Effector CD4-positive, alpha-beta T cell (primary cell): ENCODE measurements at places on chromosomes 6 and 20.

DNA sequence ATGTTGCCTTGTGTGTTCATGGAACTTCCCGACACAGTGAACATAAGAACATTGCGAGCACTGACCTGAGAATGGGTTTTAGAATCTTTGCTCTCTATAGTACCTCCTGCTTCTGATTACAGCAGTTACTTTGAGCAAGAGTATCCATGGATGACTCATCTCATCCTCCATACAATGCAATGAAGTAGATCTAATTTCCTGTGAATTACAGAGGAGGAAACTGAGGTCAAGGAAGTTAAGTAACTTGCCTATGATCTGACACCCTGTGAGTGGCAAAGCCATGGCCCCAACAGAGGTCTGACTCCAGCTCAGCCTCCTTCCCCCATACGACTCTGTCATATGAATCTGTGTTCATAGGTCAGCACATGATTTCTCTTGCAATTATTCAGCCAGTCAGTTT, 518.1 kb downstream of the TFAP2A start:
- DNase-seq, result no peak

GRCh38 chr6:140032189-140032588, 657.7 kb upstream of the CITED2 start:
- no peak for DNase-seq

DNA sequence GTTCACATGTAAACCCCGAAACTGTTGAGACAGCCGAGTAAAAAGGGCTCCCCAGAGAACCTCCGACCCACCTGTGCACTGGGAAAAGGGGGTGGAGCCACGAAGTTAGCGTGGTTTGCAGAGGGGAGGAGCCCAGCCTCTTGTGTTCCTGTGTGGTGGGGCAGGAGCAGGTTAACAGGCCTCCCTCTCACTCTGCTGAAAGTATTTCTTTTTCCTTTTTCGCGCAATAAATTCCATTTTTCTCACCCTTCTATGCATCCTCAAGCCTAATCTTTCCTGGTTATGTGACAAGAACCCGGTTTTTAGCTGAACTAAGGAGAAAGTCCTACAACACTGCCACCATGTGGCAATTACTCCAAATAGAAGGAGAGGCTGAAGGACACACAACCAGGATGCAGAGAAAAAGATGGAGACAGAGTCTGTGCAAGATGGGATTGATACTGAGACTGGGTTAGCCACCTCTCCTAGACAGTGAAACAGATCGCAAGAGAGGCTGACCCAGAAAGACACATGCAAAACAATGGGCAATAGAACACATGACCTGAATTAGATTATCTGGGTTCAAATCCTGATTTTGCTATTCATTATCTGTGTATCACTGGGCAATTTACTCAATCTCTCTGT, 168.7 kb upstream of the PRSS16 start:
- DNase-seq, result peak; percentile 7

DNA sequence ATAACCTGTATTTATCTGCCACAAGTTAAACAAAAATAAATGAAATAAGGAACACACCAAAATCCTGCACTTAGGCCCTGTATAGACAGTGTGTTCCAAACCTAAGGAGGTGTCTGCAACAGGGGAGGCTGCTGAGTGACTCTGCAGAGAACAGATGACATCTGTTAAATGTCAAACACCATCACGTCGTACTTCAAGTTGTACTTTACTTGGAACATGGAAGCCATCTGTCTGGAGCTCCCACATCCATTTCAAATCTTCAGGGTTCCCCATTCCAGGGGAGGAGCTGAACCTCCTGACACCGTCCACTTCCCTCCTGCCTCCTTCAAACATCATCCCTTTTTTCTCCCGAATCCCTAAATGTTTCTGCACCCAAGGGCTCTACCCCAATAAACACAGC, 1.8 kb upstream of the MAP7 start:
- no peak for DNase-seq

DNA sequence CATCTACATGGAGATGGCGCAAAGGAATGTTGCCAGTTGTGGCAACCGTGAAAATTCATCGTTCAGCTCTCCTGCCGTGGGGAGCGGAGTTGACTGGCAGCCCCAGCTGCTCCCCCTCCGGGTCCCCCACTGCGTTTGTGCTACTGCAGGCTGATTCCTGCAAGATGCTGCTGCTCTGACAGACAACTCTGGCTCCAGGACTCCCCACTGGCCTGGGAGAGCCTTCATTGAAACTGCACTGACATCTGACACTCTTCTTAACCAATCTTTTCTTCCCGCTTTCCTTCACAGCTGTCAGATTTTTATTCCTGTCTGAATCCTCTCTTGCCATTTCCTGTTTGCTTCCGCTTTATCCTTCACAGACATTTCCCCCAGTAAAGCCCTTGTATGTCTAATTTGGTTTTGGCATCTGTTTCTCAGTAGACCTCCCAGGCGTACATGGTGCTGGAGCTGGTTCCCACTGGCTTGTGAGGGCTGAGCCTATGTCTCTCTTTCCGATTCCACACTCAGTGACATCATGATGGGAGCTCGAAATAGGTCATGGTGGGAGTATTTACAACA, 9.5 kb upstream of the ATRN start:
- DNase-seq, result no peak
